ENCODE measurements at places on chromosomes 2 and 18.

DNA sequence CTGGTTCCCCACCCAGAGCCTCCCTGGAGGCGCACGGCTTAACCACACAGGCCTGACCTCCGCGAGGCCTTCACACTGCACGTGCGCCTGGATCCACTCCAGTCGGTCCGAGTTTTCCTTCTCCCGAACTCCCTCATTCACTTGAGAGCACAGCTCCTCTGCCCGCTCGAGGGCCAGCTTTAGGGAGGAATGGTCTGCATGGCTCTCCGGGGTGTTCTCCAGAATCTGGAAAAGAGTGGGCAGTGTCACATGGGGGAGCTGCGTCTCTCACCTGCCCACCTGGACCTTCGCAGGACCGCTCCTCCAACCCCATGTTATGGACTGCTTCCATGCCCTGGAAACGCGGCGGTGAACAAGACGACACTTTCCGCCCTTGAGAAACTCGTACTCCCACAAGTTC, 35.9 kb downstream of the FAM228A start:
- no peak for DNase-seq

DNA sequence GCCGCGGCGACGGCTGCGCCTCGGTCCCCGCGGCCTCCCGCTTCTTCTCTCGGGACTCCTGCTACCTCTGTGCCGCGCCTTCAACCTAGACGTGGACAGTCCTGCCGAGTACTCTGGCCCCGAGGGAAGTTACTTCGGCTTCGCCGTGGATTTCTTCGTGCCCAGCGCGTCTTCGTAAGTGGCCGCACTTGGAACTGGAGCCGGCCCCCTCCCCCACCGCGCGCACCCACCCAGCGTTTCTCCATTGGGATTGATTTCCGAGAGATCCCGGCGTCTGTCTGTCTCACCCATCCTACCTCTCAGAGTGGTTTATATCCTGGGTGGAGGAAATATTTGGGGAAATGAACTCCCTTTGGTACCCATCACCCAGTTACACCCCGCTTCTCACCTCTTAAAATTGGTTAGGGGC, 498 bp downstream of the ITGAV start:
- DNase-seq = no peak

DNA sequence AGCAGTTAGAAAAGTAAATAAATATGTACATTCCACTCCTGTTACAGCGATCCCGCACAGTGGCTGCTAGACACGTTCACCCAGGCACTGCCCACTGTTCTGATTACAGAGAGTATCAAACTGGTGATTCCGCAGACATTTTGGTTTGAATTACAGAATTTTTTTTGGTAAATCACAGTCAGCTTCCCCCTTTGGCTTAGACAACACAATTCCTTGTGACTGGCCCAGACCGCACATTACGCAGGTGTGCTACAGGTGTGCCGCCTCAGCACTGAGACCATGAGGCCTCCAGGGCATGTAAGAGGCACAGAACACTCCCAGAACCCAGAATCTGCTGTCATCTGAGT, 112.3 kb downstream of the PXDN start:
- DNase-seq = no peak

DNA sequence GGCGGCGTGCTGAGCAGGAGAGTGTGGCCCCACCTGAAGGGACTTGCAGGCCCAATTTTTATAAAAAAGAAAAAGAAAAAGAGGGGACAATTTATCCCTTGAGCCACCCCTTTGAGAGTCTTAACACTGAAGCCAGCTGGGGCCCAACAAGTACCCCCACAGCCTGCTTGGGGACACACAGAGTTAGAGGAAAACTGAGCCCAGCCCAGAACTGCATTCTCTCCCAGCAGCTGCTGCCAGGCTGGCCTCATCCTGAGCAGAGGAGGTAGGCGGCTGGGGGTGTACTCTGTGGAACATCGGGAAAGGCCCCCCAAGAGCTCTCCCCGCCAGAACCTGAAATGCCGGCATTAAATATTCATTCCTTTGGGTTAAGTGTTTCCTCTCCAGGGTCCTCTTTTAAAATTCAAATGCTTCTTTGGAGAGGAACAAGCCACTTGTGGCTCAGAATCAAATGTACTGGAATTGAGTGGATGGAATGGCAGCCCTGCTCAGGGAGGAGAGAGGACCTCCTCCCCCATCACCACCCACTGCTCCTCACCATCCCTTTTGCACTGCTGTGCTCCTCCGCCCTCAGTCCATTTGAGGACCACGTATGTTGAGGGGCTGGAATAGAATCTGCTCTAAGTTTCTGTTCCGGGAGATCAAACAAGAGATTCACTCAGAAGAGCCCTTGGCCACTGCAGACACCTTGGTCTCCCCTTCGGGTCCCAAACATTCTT, 45.6 kb downstream of the C1QL2 start:
- no peak for DNase-seq

DNA sequence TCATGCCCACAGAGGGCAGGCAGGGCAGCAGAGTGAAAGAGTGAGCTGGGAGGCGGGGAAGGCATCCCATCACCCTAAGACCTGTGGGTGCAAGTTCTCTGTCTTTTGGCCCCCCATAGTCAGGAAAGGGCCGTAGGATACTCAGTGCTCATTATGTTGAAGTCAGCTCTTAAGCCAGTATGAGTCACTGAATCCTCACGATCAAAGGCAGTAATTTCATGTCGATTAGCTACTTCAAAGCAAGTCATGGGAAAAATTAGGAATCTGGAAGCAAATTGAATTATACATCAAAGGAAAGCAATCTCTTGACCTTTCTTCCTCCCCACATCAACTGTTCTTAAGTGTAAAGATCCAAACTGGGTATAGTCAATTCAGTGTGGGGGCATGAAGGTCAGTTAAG, 178.9 kb downstream of the FHOD3 start:
- DNase-seq = no peak

DNA sequence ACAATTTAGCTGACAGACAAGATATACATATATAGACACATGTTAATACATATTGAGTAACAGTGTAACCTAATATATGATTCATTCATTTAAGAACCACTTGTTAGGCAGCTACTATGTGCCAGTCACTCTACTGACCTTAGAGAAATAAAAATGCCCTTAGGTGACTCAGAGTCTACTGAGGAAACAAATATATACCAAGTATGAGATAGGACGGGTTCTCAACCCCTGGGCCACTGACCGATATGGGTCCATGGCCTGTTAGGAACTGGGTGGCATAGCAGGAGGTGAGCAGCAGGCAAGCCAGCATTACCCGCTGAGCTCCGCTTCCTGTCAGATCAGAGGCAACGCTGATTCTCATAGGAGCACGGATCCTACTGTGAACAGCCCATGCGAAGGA, 14.8 kb downstream of the STRN start:
- DNase-seq = no peak

- no peak for DNase-seq
Observed at GRCh38 chr2:224221455-224221913, 180.4 kb downstream of the FAM124B start.

GRCh38 chr2:119702203-119702917, 23.4 kb downstream of the TMEM177 start:
- DNase-seq = no peak

GRCh38 chr2:71811726-71812125, 335.9 kb downstream of the CYP26B1 start:
- no peak for DNase-seq

DNA sequence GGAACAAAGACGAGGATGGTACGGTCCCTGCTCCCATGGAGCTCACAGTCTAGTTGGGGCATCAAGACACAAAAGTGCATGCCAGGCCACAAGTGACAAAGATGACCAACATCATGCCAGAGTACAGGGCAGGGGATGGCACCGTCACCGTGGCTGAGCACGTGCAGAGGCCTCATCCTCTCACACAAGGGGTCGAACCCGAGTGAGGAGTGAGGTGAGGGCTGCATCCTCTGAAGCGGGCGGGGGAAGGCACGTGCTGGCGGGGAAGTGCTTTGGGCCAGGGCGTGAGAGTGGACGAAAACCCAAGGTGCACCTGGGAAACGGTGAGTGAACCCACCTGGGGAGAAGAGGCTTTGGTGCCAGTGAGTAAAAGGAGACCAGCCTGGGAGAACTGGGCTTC, 41.0 kb downstream of the MRPL35 start:
- DNase-seq = no peak

DNA sequence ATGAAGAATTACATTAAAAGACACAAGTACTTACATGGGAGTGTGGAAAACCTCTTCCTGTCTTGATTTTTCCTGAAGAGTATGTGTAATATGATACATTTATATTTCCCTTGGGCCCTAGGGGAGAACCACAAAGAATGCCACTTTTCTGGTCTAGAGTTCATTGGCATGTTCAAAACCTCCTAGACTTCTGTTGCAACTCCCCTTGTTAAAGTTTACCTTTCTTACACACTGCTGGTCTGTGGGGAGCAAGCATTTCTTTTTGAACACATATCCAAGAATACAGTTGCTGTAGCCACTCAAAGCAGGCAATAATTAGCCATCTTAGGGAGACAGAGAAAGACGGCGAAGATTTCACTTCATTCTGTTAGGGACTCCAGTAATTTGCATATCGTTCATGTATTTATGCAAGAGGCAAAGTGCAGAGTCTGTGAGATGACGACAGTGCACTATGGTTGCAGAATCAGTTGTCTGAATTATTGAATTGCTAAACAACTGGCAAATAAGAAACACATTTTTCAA, 103.5 kb downstream of the NOL4 start:
- DNase-seq = no peak

- DNase-seq = no peak
Observed at GRCh38 chr2:85838181-85838580, 50.6 kb downstream of the ST3GAL5 start.

DNA sequence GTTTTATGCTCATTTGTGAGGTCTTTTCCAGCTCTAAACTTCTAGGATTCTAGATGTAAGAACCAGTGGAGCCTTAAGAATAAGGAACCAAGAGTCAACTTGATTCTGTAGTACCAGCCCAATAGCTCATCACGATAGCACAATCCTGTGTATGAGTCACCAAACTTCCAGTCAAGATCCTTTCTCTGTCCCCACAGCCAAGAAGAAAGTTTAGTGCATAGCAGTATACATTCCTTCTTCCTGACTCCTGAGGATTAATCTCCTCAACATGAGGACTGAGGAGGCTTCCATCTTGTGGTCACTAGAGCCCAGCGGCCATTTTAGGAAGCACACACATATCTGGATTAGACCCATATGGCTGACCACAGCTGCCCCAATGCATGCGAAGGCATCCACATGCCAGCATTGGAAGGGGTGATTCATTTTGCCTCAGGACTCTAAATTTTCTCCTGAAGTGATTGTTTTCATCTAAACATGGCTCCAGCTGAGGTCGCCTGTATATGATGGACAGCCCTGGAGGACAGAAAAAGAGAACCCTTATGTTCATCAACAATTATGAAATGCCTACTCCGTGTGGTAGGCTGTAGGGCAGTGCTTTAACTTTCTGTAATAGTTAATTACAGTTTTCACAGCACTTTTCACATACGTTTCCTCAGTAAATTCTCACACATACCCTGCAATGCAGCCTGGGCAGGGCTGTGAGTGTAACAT, 53.5 kb downstream of the RASGRP3 start:
- DNase-seq = no peak

DNA sequence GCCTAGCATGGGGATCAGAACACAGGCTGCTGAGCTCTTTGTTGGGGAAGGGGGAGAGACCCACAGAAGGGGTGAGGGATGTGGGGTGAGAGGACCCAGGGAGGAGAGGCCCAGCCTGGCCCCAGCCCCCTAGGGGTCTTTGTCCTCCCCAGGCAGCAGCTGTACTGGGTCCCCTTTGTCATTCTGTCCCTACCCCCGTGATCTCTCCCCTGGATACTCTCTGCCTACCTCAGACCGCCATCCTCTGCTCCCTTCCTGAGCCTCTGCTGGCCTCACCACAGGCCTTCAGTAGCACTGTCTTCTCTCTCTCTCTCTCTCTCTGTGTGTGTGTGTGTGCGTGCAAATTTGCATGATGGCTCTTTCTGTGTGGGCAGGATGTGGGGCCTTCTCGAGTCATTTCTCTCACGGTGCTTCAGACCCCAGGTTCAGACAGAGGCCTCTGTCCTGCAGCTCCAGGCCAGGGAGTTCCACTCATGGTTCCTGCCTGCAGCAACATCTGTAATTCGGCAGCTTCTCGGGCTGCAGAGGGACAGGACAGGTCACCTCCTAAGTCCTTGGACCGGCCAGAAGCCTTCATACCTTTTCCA, 1.4 kb downstream of the PSD4 start:
- no peak for DNase-seq

DNA sequence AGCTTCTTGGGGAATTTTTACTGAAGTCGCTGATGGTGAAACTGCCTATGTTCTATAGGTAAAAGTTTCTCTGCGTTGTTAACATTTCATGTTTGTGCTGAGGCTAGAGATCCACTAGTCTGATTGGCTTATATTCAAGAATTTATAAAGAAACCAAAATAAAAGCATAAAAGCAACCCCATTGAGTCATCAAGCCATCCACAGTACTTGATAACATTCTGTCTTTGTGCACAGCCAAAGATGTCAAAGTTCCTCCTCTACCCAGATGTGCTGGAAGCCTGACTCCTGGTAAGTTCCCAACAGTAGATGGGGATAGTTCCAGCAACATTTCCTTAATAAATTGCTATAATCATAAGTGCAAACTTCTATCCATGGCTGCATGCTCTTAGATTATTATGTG, 107.8 kb downstream of the TANC1 start:
- DNase-seq = no peak

GRCh38 chr2:238700117-238700457, 147.8 kb upstream of the TWIST2 start:
- no peak for DNase-seq

DNA sequence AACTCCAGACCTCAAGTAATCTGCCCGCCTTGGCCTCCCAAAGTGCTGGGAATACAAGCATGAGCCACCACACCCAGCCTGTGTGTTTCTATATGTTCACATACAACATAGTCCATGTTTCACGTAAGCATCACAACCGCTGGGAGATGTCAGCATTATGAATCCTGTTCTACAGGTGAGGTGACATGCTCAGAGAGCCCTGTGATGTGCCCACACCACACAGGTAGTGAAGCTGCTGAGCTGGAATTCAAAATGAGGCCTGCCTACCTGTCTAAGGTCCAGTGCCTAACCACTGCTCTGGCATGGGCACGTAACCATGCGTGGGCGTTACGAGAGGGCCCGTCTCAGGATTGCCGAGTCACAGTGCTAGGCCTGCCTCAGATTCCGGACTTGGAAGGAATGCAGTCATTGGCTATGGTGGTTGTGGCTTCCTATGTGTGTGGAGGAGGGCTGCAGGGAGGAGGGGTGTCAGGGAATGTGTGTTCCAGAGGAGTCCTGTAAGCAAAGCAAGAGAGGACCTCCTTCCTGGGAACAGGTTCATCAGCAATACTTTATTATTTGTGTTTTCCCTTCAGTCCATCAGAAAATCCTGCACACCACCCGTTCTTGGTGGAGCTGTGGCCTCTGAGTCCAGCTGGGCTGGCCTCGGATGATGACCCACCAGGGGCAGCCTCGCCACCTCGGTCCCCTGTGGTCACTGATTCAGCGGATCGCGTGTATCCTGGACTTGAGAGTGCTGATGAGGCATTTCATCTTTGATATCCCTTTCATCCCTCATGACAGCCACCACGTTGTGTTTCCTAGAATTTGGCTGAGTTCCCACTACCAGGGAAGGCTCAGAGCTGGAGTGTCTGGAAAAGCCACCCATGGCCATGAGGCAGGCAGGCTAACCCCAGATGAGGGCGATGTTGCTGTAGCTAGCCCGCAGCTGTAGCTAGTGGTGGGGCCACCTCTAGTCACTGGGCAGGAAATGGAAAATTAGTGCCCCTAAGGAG, 31.1 kb downstream of the HK2 start:
- no peak for DNase-seq
